ENCODE measurements at places on chromosomes 12 and 14.
A peak's percentile ranks its signal among the peaks of the same experiment; 100 is the strongest.

DNA sequence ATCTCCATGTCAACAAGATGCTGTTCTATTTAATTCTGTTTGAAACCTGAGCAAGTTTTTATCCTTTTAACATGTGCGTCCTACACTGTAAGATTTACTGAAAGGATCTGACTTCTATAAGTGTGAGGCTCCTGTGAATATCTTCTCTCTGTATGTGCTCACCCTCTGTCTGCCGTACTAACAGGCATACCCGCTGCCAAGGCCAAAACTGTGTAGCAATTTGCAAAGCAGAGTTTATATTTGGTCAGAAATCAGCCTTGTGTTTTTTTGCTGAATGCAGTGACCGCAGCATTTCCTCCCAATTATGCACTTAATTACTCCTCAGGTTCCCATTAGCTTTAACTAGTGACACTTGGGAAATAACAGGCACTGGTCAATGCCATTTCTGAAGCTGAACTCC, 12.3 kb downstream of the CHST11 start:
- DNase-seq: no peak

- no peak for DNase-seq
These were observed at the start of gene SLCO1C1 for GRCh38 chr12:20695232-20695631. SLCO1C1 (plus strand) TSS chr12:20695332; CDS start chr12:20699577, 4,245 bp downstream.

DNA sequence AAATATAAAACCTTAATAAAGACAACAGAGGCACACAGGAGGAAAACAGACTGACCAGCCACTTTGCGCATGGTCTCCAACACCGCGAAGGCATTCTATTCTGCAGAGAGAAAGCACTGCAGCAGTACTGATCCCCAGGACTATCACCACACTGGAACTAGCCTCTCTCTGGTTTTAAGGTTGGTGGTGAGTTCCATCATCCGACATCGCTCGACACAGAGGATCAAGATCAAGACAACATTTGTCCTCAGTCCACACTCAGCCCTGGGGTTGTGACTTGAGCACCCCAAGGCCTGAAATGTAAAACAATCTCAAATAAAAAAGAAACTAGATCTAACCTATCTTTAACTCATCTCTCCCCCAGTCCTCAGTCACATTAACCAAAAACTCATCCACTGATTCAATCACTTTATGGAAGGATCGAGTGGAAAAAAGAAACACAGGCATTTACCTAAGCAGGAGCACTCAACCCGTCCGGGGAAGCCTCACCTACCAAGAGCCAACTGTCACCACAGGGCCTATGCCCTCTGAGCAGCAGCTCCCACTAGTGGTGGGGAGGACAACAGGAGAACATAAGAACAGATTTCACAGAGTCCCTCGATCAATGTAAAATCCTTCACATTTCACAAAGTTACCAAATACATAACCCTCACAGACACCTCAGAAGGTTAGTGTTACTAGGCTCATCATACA, 17.7 kb downstream of the STXBP6 start:
- DNase-seq: no peak

DNA sequence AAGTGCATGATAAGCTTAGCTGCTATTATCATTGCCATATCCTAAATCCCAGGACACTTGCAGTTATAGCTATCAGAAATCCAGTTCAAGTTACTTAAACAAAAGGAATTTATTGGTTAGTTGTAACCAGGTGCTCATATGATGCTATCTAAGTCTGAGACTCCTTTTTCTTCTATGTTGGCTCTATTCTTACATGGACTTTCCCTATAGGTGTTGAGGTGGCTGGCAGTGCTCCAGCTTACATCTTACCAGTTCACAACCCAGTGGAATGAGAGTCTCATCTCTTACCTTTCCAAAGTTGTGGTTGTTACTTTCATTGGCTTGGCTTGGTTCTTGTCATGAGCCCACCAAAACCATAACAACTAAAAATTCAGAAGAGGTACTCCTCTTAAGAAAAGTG, 94.6 kb downstream of the DACT1 start:
- DNase-seq: no peak

DNA sequence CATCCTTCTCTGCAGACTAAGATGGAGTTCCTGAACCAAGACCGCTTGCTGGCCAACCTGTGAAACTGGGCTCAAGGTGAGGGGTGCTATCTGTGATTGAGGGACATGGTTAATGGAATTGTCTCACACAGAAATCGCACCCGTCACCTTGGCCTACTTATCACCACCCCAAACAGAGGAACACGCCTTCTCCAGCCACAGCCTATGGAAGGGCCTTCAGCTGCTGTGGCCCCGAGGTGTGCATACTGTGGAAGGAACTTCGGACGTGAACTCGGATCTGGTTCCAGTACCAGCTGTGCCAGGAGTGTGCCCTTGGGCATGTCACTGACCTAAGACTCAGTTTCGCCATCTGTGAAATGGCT, 44.4 kb downstream of the EVL start:
- DNase-seq: no peak

DNA sequence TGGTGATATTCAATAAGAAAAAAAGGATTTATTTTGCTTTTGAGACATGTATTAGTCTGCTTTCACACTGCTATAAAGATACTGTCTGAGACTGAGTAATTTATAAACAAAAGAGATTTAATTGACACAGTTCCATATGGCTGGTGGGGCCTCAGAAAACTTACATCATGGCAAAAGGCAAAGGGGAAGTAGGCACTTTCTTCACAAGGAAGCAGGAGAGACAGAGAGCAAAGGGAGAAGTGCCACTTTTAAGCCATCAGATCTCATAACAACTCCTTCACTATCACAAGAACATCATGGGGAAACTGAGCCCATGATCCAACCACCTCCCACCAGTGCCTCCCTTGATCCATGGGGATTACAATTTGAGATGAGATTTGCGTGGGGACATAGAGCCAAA, 43.9 kb downstream of the BHLHE41 start:
- no peak for DNase-seq

- no peak for DNase-seq
These were observed 105.5 kb downstream of the NUAK1 start for GRCh38 chr12:106033161-106033675.

- no peak for DNase-seq
These were observed 9.7 kb downstream of the DNM1L start for GRCh38 chr12:32688786-32689185.

GRCh38 chr12:66279123-66279712, 23.1 kb upstream of the HELB start:
- DNase-seq: peak; percentile 7

- no peak for DNase-seq
These were observed 83.2 kb downstream of the SLC38A1 start for GRCh38 chr12:46185686-46186085.

GRCh38 chr14:92952481-92953298, 29.7 kb downstream of the CHGA start:
- DNase-seq: no peak

- DNase-seq: no peak
These were observed 146.8 kb downstream of the EMP1 start for GRCh38 chr12:13343375-13343774.

DNA sequence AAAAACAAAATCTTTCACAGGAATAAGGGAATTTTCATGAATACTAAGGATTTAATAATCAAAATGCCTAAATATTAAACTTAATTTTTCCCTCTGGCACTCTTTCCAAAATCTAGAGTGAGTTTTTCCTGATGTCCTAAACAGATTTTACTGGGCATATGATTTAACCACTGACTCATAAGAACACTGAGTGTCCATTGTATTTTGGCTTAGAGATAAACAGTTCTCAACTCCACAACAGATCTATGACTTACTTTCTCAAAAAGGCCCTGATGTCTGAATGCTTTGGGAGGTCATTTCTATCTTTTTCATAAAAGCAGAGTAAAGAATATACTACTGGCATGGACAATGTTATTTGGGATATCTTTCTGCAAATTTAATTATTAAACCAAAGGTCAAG, 15.0 kb downstream of the TMBIM4 start:
- no peak for DNase-seq
